ENCODE measurements at places on chromosomes 7 and 10.

GRCh38 chr10:15202639-15203038 lies 34.1 kb upstream of the NMT2 start:
- DNase-seq, result no peak

DNA sequence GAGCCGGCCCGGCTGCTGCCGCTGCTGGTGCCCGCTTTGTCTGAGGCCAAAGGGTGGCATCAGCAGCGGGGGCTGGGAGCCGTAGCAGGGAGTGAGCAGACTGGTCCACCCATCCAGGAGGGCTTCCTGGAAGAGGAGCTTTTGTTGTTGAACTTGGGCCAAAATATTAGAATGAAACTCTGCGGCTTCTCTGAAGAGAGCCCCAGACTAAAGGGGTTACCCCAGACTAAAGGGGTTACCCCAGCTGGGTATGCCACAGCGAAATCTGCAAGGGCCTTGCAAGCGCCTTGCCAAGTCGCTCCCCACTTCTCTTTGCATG lies 154.7 kb upstream of the ZMIZ1 start:
- DNase-seq, result no peak

DNA sequence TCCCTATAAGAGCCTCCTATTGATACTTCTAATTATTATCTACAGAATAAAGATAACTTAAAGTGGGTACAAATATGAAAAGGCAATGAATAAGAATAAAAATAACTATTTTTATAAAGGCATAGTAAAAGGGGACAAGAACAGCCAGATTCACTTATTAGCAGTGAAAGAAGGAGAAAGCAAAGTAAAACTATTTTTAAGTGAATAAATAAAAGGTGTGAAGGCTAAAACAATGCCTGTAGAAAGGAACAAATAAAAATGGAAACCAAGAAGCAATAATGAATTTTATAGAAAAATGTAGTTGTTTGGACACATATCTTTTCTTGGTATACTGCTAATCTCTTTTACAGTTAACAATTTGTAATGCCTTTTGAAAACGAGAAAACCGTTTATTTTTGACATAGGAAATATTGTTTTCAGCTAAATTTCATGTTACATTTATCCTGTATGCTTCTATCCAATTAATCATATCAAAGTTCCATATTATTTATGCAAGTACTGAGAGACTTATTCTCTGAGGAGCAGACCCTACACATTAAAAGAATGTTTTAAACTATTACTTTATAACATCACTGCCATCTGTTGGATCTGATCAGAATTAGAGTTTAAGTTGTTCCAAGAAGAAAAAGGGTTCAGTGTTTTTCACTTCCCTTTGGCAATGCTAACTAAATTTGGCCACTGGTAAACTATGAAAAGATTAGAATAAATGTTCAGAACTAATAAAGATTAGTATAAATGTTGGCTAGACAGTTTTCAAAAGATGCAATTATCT lies 59.1 kb downstream of the ARMC3 start:
- peak; percentile 10 for DNase-seq

DNA sequence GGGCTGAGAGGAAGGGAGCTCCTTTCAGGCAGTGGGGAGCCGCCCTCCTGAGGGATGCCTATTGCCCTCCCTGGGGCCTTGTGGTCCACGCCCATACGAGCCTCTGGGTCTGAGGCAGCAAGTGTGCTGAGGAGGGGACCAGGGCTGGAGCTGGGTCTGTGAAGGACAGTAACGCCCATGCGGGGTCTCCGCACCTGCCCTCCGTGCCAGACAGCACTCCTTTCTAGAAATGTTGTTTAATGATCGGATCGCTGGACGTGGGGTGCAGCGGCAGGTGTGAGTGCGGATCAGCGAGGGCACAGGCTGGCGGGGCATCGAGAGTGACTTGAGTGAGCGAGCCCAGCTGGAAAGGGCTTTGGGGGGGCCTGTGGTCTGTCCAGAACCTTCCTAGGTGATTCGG lies 70.1 kb downstream of the ELFN1 start:
- DNase-seq, result no peak

DNA sequence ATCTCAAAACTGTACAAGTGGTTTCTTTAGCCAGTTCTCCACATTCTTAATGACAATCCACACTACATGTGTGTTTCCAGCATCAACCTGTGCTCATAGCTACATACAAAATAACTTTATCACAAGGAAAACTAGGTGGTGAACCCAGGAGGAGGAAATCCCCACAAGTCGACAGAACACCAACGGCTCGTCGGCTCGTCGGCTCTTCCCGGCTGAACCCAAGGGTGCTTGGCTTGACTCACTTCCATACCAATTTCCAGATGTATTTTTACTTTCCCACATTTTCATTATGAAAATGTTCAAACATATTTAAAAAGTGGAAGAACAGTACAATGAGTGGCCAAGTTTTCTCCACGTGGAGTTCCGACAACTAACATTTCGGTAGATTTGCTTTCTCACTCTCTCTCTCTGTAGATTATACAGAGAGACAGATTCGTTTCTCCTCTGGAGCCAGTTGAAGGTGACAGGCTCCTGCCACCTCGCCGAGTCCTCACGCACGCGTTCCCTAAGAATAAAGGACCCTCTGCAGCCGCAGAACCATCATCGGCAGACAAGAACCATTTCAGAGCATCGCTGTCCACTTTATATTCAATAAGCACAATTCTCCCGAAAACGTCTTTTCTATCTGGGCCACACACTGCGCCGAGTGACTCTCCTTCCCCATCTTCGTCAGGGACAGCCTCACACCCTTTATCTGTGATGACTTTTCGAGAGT lies 53.3 kb downstream of the DIP2C start:
- DNase-seq, result no peak

GRCh38 chr7:142414135-142414534 lies 156.3 kb upstream of the PRSS58 start:
- no peak for DNase-seq

- no peak for DNase-seq
Measured at GRCh38 chr7:68216051-68216450, 1219.4 kb downstream of the TYW1 start.

DNA sequence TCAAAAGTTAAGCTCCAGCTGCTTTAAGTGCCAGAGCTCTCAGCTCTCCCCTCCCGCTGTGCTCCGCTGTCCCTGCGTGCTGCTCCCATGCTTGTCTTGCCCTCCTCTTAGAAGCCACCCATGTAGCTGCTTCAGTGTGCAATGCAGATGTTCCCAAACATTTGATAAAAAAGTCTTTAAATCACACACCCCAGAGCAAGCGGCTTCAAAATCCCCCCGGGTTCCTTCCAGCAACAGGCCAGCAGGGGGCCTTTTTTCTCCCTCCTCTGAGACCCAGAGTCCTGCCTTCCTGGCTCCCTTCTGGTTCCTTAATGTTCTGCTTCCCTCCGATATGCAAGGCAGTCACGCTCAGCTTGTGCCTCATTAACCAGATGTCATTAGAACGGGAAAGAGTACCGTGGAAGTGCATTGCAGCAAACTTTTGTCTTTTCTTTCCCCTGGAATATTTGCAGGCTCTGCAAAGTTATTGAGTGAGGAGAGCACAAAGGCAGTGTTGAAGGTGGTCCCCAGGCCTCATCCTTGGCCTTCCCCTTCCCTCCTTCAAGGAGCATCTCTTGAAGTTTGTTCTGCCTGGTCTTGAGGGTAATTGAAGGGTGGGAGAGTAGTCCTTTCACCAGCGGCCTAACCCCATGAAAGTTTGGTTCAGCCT lies 25.5 kb downstream of the LDB3 start:
- peak; percentile 62 for DNase-seq

GRCh38 chr7:127254163-127254684 lies 1.5 kb upstream of the GRM8 start:
- no peak for DNase-seq

DNA sequence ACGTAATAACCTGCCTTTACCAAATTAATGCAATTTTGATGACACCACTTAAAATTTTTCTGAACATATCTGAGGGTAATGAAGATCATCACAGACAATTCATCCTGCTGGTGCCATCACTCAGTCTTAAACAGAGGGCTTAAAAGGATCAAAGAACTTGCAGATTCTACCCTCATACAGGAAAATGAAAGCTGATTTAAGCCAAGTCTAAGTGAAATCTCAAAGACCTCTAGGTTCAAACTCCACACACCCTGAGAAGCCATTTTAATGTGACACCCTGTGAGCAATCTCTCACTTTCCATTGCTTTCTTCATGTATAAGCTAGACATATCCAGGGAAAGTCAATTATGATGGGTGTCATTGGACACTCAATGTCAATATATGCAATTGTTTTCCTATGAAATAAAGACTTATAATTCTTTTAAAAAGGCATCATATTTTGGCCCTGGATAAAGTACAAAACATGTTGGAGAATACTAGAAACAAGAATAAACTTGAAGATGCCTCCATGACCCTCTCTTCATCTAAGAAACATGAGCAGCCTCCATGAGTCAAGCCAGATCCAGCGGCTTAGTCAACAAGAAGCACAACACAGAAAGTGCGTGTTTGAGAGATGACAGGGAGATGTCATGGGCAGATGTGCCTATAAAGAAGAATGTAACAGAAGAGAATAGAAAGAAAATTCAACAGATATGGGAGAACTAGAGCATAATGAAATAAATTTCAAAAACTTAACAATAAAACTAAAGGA lies 291.9 kb downstream of the PARD3 start:
- no peak for DNase-seq

- DNase-seq, result no peak
Measured at GRCh38 chr10:13705526-13706174, 118.9 kb downstream of the PRPF18 start.

GRCh38 chr10:100043344-100043743 lies 33.6 kb upstream of the DNMBP start:
- no peak for DNase-seq

- no peak for DNase-seq
Measured at GRCh38 chr10:42971251-42971599, 105.6 kb upstream of the RET start.

DNA sequence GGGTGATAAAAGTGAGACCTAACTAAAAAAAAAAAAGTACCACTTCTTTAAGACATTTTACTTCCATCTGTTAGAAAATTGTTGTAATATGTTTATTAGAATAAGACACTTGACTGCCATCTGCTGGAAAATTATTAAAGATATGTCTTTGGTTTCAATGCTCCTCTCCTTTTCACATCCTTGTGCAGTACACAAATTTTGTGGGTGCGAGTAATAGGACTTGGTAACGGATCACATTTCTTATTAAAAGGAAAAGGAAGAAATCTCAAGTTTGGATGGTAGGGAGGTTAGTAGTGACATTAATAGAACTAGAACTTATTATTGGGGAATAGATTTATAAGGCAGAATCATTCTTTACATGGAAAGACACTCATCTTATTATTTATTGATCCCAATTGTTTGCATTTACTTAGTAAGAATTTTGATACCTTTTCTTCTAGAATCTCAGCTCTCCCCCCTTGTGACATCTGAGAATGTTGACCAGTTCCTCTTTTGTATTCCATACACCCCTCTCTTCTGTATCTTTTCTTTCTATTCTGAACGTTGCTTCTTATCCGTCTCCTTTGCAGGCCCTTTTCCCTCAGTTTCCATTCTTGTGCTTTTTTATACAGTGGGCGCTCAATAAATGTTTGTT lies 43.0 kb upstream of the RPA3 start:
- DNase-seq, result no peak

- DNase-seq, result no peak
Measured at GRCh38 chr10:17061418-17061817, 68.2 kb downstream of the CUBN start.

DNA sequence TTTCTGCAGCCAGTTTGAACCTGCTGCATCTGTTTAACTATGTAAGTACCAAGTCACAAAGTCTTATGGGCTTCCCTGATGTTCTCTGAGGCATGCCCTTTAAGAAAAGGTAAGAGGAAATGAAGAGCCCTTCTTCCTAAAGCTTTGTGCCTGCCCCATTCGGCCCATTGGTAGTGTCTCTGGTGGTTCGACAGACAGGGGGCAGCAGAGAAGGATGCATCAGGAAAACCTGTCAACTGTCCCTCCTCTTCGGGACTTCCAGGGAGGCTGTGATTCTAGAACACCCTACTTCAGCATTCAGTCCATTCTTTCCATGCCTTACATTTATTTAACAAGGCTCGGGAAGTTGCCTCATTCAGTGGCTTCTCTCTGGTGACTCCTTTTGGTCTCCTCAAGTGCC lies 1.9 kb upstream of the SFRP4 start:
- DNase-seq, result no peak

DNA sequence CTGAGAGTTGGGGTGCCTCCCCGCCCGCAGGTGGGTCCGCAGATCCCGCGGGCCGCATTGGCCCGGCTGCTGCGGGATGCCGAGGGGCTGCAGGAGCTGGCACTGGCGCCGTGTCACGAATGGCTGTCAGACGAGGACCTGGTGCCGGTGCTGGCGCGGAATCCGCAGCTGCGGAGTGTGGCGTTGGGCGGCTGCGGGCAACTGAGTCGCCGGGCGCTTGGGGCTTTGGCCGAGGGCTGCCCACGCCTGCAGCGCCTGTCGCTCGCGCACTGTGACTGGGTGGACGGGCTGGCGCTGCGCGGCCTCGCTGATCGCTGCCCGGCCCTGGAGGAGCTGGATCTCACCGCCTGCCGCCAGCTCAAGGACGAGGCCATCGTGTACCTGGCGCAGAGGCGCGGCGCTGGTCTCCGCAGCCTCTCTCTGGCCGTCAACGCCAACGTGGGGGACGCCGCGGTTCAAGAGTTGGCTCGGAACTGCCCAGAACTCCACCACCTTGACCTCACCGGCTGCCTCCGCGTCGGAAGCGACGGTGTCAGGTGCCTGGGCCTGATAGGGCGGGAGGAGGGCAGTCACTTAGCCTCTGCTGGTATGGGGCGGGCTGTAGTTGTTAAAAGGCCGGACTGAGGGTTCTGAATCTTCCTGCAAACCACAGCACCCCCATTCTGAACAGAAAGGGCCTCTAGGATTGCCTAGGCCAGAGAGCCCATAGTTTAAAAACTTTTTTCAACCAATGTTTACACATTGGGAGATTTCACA lies 1.3 kb downstream of the FBXL15 start:
- DNase-seq, result no peak

DNA sequence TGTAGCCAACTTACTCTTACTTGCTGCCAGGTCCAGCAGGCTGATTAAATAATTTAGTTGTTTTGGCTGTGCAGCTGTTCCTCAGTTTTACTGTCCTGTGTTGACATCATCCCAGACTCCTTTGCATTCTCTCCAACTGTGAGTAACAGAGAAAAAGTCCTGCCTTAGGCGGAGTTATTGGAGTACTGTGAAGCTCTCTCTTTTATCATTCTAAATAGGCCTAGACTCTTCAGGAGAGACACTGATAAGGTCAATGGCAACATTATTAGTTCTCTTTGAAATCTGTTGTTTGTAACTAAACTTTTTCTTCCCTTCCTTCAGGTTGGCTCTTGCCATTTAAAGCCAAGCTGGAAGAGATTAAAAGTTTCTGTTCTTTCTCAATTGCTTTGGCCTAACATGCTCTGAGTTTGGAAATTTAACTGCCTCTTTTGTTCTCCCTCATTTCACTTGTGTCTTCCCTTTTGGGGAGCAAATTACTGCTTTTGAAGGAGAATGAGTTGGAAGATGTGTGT lies 215.7 kb upstream of the CSTF2T start:
- DNase-seq, result no peak

- peak; percentile 40 for DNase-seq
Measured at GRCh38 chr7:17593819-17594419, 295.5 kb downstream of the AHR start.

- DNase-seq, result no peak
Measured at GRCh38 chr10:90989378-90989777, 68.5 kb upstream of the ANKRD1 start.
